CD4-positive, alpha-beta T cell treated with Interferon gamma for 1 hour (primary cell): ENCODE measurements at places on chromosomes 6 and 20.

GRCh38 chr6:26044140-26045064 is 42.8 kb upstream of the HFE start:
- DNase-seq, result peak; percentile 39

DNA sequence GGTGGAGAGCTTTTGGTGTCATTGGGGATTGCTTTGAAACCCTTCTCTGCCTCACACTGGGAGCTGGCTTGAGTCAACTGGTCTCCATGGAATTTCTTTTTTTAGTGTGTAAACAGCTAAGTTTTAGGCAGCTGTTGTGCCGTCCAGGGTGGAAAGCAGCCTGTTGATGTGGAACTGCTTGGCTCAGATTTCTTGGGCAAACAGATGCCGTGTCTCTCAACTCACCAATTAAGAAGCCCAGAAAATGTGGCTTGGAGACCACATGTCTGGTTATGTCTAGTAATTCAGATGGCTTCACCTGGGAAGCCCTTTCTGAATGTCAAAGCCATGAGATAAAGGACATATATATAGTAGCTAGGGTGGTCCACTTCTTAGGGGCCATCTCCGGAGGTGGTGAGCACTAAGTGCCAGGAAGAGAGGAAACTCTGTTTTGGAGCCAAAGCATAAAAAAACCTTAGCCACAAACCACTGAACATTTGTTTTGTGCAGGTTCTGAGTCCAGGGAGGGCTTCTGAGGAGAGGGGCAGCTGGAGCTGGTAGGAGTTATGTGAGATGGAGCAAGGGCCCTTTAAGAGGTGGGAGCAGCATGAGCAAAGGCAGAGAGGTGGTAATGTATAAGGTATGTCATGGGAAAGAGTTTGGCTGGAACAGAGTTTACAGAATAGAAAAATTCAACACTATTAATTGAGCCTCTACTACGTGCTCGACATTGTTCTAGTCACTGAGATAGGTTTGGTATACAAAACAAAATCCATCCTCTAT is 31.2 kb downstream of the SRSF3 start:
- no peak for DNase-seq

- no peak for DNase-seq
Measured at GRCh38 chr20:48607544-48607865, 220.3 kb downstream of the PREX1 start.

DNA sequence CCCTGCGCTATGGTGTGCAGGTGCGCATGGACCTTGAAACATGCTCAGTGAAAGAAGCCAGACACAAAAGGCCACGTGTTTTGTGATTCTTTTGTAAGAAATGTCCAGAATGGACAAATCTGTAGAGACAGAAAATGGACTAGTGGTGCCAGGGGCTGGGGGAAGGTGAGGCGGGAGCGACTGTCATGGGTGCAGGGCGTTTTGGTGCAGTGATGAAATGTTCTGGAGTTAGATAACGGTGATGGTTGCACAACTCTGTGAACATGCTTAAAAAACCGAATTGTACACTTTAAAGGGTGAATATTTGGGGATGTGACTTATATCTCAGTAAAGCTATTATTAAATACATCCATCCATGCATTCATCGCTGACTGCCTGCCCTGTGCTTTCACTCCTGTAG is 31.7 kb upstream of the NTSR1 start:
- DNase-seq, result no peak

- no peak for DNase-seq
Measured at GRCh38 chr20:23003881-23004460, 31.1 kb upstream of the SSTR4 start.

GRCh38 chr6:116542426-116542825 is 3.1 kb downstream of the TRAPPC3L start:
- no peak for DNase-seq

DNA sequence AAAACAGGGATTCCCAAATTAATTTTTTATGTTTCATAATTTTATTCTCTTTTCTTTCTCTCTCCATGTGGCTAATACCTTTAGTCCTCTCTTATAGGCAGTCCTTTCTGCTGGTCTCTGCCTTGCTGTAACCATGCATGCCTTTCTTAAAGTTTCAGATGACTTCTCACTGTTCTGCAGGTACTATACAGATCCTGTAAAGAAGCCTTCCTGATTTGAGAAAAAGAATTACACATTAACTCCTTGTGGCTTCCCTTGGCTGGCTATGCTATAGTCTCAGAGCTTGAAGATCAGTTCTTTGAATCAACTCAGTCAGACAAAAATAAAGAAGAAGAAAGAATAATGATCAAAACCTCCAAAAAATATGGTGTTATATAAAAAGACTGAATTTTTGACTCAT is 7.3 kb upstream of the GPR63 start:
- no peak for DNase-seq

DNA sequence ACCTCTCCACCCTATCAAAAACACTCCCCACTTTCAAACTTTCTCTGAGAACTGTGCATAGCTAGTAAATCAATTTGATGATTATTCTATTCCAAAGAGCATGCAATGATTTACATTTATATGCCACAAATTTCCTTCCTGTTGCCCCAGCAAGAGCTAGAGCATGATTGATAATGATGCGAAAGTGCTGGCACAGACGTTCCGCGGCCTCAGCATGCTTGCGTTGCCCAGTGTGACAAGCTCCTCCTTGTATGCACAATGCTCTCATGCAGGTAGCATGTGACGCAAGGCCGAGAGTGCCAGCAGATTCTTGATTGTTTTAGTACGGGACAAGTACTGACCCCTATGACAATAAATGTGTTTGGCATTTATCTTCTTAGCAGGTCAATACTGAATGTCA is 696.3 kb upstream of the SLC35B3 start:
- DNase-seq, result no peak

DNA sequence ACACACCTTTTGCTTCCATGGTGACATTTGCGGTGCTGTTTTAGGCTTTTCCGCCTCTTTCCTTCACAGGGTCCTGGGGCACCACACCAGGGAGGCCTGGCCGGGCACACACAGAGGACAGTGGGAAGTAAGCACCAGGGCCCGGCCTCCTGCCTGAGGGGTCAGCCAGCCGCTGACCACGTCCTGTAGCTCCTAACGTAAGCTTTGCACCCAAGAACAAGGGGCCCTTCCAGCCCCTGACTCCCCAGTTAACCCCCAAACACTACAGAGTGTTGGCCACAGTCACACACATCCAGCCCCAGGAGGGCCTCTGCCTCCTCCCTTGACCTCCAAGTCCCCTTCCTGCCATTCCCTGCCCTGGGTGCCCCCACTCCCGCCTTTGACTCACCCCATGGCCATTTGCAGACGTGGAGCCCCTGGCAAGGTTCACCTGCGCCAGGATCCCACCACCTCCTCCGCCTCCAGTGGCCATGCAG is 54.7 kb downstream of the YTHDF1 start:
- no peak for DNase-seq

GRCh38 chr6:132464538-132465256 is 48.2 kb downstream of the STX7 start:
- no peak for DNase-seq

- peak; percentile 92 for DNase-seq
Measured at GRCh38 chr20:4814696-4815252, 93.1 kb downstream of the PRND start.

- peak; percentile 16 for DNase-seq
Measured at GRCh38 chr6:157521362-157522335, 140.7 kb downstream of the ZDHHC14 start.

DNA sequence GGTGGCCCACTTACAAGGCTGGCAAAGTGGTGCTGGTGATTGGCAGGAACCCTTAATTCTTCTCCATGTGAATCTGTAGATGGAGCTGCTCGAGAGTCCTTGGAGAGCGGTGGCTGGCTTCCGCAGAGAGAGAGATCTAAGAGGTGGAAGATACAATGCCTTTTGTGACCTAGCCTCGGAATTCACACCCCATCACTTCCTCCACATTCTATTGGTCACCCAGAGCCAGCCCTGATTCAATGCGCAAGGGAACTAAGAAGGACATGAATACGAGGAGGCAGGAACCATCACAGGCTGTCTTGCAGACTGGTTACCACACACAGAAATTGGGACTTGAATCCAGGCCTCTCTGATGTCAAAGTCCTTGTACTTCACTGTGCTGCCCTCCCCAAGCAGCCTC is 128.9 kb upstream of the PROKR2 start:
- DNase-seq, result no peak

DNA sequence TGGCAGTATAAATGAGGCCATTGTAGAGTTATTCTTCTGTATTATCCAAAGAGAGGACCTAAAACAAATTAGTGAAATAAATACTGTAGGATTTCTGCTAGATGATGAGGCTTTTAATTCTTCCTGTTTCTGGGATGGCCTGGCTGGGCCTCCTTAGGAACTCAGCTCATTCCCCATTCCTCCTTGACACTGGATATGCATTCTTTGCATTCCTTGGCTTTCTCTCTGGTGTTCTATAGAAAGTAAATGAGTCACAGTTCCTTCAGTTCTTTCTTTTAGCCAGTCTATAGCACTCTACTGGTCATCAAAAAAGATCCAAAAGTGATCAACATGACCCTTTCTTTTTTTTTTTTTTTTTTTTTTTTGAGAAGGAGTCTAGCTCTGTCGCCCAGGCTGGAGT is 8.6 kb downstream of the OR10C1 start:
- DNase-seq, result no peak

DNA sequence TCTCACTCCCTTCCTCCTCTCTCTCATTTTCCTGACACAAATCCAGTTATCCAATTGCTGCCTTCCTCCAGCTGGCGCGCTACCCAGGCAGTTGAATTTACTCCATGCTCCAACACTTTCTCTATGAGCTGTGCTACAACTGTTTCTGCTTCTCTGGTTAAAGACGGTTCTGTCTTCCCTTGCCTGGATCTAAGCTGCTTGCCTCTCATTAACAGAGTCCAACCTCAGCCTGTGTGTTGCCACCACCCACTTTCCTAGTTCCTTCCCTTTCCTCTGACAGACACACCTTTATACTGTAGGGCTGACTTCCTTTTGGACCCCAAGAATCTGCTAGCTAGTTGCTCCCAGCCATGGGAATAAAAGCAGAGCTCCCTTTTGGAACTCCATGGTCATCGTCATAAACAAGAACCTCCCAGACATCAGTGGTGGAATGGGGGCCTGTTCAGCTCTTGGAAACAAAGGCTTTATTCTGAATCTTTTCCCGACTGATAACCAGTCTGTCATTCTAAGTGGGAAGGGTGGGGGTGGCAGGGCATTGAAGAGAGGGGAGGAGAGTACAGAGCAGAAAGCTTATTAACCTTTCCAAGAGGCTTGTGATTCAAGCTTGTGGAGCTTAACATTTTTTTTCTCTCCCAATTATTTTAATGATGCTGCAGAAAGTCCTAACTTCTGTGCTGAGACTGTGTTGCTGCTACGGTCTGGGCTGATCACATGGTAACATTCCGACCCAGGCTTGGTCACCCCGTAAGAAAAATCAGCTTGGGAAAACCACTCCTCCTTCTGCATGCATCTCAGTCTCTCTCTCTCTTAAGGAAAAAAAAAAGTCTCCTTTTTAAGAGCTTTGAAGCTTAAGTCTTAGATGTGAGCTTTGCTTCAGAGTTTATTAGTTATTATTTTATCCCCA is 31.3 kb upstream of the BMP2 start:
- no peak for DNase-seq

DNA sequence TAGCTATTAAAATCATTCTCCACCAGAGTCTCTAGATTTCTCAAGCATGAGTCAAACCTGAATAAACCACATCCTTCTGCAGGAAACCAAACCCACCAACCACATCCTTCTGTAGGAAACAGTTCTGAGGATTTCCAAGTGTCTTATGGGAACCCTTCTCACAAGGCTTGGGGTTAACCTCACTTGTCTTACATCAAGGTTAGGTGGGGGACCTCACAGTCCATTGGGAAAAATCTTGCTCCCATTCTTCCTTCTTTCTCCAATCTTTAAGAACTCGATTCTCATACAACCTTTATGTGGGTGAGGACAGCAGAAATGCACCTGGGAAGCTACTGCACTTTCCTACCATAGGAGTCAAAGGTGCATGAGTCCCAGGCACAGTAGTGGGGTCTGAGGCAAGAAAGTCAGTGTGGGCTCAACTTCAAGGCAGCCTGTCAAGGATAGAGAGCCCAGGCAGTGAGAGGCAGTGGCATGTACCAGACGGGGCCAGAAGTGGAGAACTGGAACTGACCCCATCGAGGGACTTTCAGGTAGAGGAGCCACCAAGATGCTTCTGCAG is 114.5 kb downstream of the SLC22A3 start:
- DNase-seq, result peak; percentile 28

GRCh38 chr6:122996794-122997505 is 915 bp downstream of the CLVS2 start:
- no peak for DNase-seq

GRCh38 chr20:20078041-20078440 is 25.7 kb downstream of the CFAP61 start:
- DNase-seq, result no peak

DNA sequence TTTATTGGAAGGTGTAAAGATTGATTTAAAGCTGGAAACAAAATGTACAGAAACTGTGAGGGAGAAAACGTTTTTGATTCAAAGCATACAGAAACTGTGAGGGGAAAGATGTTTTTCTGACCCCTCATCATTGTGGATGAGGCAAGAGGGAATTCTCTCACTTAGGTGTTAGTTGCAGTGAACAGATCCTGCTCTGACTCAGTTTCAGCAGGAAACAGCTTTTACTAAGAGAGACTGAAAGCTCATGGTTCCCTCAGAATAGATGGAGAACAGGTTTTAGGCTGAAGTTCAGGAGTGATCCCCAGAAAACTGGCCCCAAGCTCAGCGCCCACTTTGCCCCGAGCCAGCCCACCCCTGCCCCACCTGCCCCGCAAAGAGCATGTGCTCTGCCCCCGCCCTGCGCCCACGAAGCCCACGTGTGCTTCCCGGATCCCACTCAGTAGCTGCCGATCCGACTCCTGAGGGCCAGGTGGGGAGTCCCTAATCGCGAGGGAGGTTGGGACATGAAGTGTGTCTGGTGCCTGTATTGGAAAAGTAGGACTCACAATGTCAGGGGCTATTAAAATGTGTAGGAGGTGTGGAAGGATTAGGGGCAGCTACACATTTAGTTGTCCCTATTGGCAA is 41.2 kb downstream of the DUSP22 start:
- DNase-seq, result no peak

- peak; percentile 21 for DNase-seq
Measured at GRCh38 chr6:42028234-42029061, 21.9 kb upstream of the TAF8 start.

DNA sequence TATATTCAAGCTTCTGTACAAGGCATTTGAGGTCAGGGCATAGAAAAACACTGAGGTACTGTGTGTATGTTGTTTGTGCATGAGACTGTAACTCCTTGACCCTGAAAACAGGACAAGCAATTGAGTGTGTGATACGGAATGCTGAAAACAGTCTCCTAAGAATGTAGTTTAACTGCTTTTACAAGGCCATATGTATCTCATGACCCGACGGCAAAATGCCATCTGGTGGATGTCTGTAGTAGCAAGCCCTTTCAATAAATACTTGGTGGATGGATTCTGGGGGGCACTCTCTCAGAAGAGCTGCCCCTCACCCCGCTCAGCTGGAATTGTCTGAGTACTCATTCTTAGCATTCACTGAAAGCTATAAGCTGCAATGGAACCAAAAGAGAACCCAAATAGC is 69.3 kb upstream of the EYS start:
- no peak for DNase-seq

DNA sequence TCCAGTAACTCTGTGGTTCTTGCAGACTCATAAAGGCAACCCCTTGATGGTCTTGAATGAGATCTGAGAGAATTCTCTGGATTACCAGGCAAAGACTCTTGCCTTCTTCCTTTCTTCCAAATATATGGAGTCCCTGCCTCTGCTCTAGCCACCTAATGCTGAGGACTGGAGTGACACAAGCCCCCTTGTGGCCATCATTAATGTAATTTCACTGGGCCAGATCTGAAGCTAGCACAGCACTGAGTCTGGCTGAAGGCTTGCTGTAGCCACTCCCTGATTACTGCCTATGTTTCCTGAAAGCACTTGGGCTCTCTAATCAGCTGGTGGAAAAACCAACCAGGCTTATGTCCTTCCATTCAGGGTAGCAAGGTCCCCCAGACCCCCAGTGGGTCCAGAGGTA is 559.3 kb upstream of the IRAK1BP1 start:
- DNase-seq, result no peak
